GDM1 (cell line): ENCODE measurements at places on chromosomes 6 and 20.

- DNase-seq = no peak
Measured at GRCh38 chr6:101626269-101626668, 232.8 kb downstream of the GRIK2 start.

GRCh38 chr20:59214606-59215547, 51.3 kb downstream of the ZNF831 start:
- no peak for DNase-seq

GRCh38 chr6:4937414-4937813, 66.4 kb downstream of the RPP40 start:
- DNase-seq = no peak

DNA sequence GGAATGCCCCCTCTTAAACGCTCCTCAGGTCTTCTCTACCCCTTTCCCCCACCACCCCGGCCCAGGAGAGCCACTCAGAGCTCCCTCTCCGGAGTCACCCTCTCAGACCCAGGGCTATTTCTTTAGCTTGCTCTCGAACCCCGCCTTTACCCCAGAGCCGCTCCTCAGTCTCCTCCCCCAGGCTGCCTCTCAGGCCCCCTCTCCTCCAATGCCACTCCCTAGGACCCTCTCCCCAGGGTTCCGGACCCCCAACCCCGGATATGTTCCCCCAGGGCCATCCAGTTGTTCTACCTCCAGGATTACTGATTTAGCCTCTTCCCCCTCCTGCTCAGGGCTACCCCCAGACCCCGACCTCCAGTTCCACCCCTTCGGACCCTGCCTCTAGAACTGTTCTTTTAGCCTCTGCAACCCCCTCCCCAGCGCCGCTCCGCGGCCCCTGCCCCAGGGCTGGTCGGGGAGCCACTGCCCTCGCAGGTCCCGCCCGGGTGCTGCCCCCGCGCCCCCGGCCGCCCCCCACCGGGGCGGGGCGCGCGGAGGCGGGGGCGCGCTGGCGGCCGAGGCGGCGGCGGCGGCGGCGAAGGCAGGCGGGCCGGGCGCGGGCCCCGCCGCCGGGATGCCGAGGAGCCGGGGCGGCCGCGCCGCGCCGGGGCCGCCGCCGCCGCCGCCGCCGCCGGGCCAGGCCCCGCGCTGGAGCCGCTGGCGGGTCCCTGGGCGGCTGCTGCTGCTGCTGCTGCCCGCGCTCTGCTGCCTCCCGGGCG, at the start of gene MMP24:
MMP24 (plus strand) TSS at position 565 of the 758 bp plus-strand sequence; CDS start at position 614, 49 bp downstream.
- DNase-seq = no peak

- DNase-seq = no peak
Measured at GRCh38 chr20:36634342-36634741, 11.7 kb downstream of the SLA2 start.

DNA sequence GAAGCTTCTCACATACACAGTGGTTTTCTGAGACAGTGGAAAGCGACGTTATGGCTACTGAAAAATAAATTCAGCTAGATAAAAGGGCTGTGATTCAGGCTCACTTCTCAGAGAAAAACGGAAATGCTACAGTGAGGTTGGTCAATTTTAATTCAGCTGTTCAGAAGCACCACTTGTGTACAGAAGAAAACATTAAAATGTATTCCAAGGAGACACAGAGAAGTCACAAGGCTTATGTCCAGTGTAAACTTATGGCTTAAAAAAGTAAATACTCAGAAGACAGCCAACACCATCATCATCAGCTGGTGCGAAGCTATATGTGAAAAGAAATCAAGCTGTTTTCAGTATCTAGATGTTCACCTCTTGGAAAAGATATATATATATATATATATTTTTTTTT, 68.6 kb downstream of the ABHD12 start:
- DNase-seq = no peak

GRCh38 chr20:61723529-61724257, 342.0 kb downstream of the TAF4 start:
- DNase-seq = no peak

DNA sequence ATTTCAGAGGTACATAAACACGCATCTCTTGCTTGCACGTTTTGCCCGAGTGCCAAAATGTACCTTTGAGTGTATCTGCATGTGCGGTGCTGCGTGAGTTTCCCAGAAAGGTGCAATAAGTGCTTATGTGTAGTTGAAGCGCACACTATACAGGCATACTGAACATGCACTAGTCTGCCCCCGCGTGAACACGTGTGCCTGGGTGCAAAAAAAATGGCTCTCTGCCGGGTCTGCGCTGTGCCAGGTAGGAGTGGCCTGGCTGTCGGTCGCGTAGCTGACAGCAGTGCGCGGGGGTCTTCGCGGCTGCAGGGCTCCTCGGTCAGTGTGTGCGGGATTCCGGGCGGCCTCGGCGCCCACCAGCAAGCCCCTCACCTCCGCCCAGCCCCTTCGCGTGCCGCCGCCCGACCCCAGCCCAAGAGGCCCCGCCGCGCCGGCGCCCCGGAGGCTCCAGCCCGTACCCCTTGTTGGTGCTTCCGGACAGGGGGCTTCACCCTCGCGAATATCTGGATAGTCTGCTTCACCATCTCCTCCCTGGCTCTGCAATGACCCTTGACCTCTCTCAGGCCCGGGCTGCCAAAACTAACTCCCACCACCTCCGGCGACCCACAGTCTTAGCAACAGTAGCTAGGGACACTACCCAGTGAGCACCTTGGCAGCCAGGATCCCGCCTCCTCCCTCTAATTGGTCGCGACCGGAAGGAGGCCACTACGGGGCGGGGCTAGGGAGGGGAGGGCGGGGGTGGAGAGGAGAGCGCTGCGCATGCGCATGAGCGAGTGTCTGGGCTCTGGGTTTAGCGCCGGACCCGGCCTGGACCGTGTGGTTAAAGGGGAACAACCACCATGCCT, at the start of gene KIF6:
KIF6 (minus strand) TSS at position 622 of the 845 bp plus-strand sequence; CDS start at position 524, 98 bp downstream.
- no peak for DNase-seq

- no peak for DNase-seq
Measured at GRCh38 chr6:91132461-91132860, 545.6 kb upstream of the MAP3K7 start.

- no peak for DNase-seq
Measured at GRCh38 chr6:161417717-161418462, 144.0 kb upstream of the AGPAT4 start.

GRCh38 chr20:39004508-39004907, 42.4 kb downstream of the DHX35 start:
- no peak for DNase-seq

GRCh38 chr6:45586216-45587171, 208.8 kb upstream of the SUPT3H start:
- no peak for DNase-seq

GRCh38 chr20:61369731-61370520, 117.9 kb downstream of the CDH4 start:
- DNase-seq = no peak

DNA sequence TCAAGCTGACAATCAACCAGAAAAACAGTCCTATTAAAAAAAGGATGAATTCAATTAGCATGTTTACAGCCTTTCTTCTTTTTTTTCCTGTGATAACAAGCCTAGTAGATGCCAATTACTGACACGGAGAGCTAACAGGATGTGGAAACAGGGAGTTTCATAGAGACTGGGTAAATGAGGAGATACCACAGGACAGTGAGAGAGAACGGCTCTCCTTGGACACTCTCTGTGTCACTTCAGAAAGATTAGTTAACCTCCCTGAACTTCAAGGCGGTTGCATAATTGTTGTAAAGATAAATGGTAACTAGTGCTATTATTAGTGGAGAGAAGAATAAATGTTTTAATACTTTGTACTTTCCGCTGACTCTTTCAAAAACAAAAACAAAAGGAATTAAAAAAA, 14.8 kb downstream of the SLC17A5 start:
- no peak for DNase-seq

- DNase-seq = no peak
Measured at GRCh38 chr20:4584510-4584909, 137.2 kb upstream of the PRND start.

- no peak for DNase-seq
Measured at GRCh38 chr6:129440691-129441090, 269.3 kb downstream of the ARHGAP18 start.

GRCh38 chr6:127164036-127164435, 45.6 kb downstream of the RSPO3 start:
- DNase-seq = no peak

DNA sequence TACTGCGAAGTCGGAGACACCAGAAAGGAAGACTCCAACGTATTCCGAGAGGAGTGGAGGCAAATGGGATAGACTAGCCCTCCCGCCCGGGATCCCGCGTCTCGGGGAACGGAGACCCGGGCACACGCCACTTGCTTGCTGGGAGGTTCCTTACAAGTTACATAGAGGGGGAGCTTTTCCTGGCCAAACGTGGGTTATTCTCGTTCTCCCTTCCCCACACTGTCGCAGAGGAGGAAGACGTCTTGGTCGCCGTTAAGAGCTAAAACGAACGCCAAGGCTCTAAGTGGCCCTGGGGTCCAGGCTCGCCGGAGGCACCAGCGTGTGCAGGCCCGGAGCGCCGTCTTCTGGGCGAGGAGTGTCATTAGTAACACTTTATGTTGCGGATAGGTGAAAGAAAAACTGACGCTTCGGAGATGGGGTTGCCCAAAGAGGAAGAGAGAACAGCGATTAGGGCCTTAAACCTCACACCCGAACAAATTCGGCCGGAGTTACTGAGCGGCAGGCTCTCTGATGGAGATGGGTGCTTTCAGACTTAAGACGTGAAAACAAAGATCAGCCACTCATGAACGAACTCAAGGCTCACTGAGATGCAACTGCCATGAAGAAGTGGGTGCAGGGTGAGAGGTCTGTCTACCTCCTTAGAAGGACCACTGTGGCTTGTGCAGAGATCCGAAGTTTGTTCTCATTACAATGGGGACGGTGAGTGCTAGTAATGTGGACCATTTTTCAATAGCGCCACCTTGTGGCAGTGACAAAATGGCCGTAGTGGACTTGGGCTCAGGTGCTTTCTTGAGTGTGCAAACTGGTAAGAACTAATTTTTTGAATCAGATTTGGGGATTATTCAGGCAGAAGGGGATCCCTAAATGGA, 11.7 kb upstream of the ZNF311 start:
- peak; percentile 39 for DNase-seq

DNA sequence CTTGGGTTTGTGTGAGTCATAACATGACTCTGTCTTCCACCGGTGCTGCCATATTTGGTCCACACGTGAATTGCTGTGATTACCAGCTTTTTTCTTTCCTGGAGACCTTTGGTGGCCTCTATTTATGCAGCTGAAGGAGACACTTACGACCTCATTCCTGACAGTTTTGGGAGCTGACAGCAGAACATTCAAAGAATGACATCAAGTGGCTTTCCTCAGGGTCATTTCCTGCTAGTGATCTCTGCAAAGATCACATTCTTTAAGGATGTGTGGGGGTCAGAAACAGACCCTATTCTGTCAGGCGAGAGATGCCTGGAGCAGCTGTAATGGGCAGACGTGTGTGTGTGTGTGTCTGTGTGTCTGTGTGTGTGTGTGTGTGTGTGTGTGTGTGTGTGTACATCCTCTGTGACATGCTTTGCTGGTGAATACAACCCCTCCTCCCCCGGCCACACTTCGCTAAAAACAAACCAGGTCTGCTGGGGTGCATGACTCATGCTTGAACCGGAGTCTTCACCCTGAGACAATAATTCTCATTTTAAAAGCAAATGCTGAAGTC, 115.6 kb downstream of the TMEM170B start:
- peak; percentile 12 for DNase-seq

- no peak for DNase-seq
Measured at GRCh38 chr6:92231171-92231701, 1188.1 kb downstream of the EPHA7 start.

DNA sequence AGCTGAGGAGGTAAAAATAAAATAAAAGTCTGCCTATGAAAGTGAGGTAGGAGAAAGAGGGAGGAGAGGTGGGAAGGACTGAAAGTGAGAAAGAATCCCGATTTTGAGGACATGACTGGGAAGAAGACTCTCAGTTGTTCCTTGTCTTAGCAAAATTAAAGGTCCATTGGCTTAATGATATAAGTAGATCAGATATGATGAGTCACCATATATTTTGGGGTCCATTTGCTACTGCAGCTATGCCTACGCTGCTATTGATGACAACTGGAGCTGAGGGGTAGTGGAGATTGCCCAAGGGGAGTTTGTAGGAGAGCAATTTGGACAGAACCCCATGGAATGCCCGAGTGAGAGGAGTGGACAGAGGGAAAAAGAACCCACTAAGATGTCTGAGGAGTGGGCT, 15.1 kb upstream of the SLC22A3 start:
- DNase-seq = no peak

DNA sequence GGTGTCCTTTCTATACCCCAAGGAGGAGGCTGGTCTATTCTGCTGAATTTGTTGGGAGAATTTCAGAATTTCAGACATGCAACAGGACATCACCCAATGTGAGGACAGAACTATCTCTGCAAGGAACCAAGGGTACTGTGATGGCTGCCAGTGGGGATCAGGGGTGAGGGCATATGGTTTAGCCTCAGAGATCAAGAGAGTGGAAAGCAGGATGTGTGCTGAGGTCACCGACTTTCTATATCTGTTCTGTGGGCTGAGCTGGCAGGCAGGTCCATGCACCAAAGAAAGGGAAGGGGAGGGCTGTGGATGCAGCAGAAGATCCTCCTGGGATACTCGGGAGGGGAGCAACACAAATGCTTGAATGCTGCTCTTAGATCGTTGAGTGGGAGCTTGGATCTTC, 28.8 kb downstream of the MYT1 start:
- DNase-seq = no peak

- DNase-seq = no peak
Measured at GRCh38 chr6:149242883-149243282, 74.6 kb upstream of the TAB2 start.
